ENCODE measurements at places on chromosomes 7 and 10. TPM values are rescaled to one million over a fixed set of nuclear protein-coding genes. Genes with fewer than 3 reads are reported as not detected.

Gene ITIH2
- not detected for total RNA-seq

Gene AMPH
- 41.2 TPM for total RNA-seq

Gene ZPBP
- not detected for total RNA-seq

Gene RHOBTB1
- total RNA-seq: 14.3 TPM

Gene PAPOLB
- total RNA-seq: 0.19 TPM

Gene FAM221A
- 11.7 TPM for total RNA-seq

Gene SEC61G
- 154 TPM for total RNA-seq

Gene SLC26A5
- 0.47 TPM for total RNA-seq

Measured in omental fat pad (tissue), 4 donors.